ENCODE measurements at places on chromosomes 1 and 21.

- no peak for DNase-seq
Measured at GRCh38 chr1:11422686-11423085, 56.3 kb upstream of the DISP3 start.

DNA sequence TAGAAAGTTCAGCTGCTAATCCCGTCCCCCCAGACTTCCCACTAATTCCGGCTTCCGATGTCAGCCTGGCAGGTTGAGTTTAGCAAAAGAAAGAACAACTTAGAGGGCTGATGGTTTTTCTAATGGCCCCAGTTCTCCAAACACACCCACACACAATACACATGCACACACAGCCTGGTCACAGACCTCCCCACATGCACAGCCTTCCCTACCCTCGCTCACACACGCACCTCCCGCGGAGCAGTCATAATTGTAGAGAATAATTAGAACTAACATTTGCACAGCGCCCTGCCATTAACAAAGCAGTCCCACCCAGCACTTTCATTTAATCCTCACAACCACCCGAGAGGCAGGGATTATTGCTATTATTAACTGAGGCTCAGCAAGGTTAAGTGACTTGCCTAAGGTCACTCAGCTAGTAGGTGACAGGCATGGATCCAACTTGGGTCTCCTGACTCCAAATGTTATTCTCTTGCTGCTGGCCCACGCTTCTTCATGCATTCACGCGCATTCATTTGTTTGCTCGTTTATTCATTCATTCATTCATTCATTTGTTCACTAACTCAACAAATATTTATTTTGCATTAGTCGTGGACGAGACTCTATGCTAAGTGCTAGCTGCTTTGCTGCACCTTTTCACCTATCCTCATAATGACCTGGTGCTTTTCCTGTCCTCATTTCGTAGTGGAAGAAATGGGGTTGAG lies 274.9 kb downstream of the FOXD2 start:
- no peak for DNase-seq

DNA sequence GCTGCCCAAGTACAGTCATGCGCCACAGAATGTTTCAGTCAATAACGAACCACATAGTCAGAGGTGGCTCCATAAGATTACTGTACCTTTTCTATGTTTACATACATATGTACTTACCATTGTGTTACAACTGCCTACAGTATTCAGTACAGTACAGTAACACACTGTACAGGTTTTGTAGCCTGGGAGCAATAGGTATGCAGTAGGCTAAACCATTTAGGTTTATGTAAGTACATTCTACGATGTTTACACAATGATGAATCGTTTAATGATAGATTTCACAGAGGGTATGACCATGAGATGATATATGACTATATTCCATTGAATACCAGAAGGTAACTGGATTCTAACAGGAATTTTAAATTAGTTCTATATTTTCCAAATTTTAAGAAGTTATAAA lies 10.5 kb downstream of the YY1AP1 start:
- DNase-seq: no peak

- no peak for DNase-seq
Measured at GRCh38 chr1:43267818-43268425, 1.9 kb upstream of the TMEM125 start.

DNA sequence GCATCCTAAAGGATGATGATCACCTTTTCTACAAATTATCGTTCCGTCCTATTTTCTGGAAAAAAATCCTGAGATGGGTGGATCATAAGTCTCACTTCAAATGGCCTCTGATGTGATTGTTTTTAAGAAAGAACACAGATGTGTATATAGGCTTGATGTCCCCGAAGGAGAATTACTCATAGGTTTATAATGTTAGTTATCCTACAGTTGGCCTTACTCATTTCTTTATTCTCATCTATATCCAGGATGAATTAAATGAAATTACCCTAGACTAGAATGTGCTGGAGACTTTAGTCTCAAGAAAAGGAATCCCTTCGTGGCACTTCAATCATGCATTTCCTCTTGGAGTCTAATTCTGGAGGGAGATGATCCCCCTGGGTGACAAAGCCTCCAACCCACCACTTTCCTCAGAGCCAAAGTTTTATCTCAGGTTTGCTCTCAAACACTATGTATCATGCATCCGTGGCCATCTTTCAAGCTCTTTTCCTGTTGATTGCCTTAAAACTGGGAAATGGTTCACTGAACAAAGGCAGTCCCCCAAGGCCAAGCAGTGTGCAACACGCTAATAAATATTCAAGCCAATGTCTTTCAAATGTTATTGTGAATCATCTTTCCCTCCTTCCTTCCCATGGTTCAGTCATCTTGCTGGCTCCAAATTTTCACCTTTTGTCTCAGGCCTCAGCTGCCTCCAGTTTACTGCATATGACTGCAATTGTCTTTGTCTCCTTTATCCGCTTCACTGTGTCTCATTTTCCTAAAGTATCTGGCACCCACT lies 32.5 kb upstream of the SMYD2 start:
- no peak for DNase-seq

GRCh38 chr1:22284906-22285548 lies 142.1 kb upstream of the WNT4 start:
- peak; percentile 33 for DNase-seq

- DNase-seq: no peak
Measured at GRCh38 chr1:245156736-245157505, 2.1 kb downstream of the KIF26B start.

DNA sequence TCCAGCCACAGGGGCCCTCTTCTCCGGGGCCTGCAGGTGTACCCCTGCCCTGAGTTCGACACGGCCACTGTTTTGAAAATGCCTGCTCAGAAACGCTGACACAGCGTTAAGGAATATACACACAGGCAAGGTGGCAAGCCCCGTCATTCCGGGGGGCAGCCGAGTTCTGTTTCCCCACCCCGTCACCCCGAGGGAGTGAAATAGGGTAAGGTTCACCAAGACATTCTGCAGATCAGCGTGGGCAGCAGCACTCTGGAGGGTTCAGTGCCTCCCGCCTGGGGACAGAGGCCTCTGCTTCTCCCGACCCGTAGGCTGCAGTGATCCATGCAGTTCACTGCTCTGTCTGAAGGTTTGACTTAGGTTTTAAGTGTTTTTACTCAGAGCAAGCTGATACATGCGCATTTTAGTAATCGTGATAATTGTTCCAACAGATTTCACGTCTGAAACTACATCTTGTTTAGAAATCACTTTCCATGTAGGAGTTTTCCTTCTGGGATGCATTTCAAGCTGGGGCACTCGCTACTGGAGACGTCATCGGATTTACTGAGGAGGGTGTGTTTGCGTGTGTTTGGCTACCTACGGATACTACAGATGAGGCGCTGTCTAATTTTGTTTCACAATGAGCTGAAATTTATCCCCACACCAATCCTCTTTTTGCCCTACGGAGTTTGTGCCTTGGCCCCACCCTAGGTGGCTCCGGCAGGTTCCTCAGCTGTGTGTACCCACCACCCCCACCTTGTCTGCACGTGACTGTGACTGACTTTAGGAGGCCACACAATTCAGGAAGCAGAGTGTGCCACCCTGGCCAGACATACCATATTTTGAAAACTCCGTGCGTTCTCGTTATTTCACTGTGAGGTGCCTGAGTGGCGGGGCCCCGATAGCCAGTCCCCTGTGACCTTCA lies 63.5 kb downstream of the AGPAT3 start:
- DNase-seq: no peak

GRCh38 chr1:78586572-78586971 lies 33.7 kb upstream of the IFI44L start:
- DNase-seq: no peak

GRCh38 chr1:117135329-117135728 lies 13.8 kb upstream of the TRIM45 start:
- no peak for DNase-seq

DNA sequence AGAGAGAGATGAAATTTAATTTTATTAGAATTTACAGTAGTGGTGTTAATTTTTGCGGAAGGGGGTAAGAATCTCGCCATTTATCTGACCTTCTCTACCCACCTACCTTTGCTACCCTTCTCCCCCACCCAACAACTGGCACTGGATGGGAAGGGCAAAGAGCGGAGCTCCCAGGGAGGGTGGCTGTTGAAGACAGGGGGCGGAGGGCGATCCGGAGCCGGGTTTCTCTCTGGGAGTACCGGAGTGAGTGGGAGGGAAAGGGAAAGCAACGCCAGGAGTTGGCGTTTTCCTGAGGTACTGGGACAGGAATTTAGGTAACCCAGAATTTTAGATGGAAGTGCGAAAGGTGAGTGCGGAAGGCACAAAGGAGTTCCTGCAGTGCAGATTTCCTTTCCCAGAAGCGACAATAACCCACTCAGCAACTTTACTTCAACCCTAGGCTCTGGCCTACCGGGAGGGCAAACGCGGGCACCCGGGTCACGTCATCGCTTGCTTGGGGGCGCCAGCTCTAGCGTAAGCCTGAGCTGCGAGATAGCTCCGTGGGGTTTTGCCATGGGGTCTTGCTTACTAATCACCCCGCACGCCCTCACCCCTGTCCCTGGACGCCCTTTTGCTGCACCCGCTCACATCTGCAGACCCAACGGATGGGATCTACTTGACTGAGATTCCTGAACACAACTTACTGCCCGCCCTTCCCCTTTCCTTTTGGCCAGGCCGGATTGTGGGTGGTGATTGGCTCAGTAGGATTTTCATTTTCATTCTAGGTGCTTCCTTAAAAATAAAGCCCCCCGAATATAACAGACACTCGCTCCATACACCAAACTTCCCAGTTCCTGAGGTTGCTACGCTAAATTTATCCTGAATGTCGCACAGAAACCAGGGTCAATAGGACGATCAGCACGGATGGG lies 413.0 kb upstream of the ESRRG start:
- DNase-seq: no peak

DNA sequence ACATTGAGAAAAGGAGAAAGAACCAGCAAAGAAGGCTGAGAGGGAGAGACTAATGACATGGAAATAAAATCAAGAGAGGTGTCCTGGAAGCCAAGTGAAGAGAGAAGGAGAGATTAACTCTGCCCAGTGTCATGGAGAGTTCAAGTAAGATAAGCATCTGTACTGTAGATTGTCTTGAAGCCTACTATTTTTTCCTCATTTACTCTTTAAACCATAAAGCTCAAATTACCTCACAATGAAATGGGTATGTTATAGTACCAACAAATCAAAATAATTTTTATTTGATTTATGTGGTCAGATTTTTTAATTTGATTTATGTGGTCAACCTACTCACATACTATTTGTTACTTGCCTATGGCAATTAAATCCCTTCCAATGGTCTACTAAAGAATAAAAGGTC lies 5.2 kb upstream of the PALMD start:
- DNase-seq: no peak

- DNase-seq: no peak
Measured at GRCh38 chr1:243727503-243728203, 122.4 kb downstream of the AKT3 start.

GRCh38 chr1:2848006-2848670 lies 46.6 kb upstream of the TTC34 start:
- no peak for DNase-seq

DNA sequence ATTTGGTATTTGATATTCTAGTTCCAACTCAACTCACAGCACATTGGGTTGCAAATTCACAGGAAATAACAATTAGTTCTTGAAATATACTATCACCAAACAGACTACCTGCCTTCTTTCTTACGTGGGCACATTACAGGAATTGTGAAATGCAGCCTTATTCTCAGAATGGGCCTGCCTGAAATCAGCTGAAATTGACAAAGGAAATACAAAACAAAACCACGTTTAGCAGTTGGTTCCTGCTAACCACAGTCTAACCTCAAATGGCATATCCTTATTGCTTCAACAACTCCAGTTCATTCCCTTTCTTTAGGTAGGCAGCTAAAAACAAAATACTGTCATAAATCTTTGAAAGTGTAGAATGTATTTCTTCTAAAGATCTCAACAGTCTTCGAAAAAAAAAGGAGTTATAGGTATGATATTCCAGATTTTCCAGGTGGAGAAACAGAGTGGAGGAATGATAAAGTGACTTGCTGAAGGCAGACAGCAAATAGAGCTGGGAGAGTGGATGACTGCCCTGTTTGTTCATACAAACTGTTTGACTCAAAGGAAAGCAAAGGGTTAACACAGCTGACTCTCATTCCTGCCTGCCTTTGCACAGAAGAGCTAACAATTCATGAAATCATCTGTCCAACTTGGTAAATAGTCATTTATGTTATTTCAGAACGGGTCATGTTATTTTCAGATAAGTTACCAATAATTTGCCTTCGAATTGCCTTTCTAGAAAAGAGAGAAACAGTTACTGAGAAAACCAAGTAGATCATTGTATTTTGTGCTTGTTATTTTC lies 1.6 kb upstream of the GREM2 start:
- DNase-seq: no peak

GRCh38 chr1:54332781-54333585 lies 73.2 kb downstream of the SSBP3 start:
- no peak for DNase-seq

DNA sequence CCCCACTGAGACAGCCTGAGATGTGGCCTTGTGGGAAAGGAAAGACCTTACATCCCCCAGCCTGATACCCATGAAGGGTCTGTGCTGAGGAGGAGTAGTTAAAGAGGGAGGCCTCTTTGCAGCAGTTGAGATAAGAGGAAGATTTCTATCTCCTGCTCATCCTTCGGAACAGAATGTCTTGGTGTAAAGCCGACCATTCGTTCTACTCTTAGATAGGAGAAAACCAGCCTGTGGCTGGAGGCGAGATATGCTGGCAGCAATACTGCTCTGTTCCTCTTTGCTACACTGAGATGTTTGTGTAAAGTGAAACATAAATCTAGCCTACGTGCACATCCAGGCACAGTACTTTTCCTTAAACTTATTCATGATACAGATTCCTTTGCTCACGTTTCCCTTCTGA lies 1.5 kb upstream of the CCDC27 start:
- no peak for DNase-seq

DNA sequence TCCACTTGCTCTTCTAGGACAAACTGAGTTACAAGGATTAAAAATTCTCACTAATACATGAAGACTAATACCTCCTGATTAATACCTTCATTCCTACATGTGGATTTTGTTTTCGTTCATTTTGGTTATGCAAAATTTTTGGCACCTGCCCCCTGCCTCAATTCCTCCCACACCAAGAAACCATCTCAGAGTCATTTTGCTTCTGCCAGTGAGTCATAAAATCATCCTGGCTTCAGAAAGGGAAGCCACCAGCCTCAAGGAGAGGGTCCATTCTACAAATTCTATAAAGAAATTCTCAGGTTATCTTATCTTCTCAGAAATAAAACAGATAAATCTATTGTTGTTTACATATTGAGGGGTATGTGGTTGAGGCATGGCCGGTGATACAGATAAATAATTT lies 103.2 kb upstream of the COA6 start:
- DNase-seq: no peak

DNA sequence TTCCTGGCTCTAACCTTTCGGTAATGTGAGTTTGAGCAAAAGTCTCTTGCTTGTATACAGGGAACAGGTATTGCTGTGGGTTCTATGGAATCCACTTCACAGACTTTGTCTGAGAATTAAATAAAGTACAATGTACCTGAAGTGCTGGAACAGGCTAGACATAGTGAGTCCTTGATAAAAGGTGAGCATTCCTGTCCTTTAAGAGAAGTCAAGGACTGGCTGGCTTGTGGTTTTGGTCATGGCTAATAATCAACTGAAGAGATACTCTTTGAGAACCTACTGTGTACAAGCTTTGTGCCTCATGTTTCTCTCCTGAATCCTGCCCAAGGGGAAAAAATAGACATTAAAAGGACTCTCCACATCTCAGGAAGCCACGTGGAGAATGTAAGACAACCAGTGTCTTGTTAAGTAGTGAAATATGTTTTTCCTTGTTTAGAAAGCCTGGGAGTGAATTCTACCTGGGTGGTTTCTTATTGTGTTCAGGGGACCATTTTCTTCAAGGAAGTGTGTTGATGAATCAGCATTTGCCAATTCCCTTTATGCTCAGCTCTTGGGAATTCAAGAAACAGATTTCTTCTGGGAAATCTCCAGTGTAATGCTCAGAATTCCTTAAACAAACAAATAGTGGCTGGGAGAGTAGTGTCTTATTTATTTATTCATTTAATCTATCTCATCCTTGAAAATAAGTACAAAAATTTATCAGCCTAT lies 55.2 kb upstream of the PLD5 start:
- DNase-seq: no peak

All from activated CD8-positive, alpha-beta memory T cell treated with anti-CD3 and anti-CD28 coated beads for 24 hours (primary cell).